ENCODE measurements at places on chromosomes 3 and 15. TPM values are rescaled to one million over a fixed set of nuclear protein-coding genes. Genes with fewer than 3 reads are reported as not detected.

The GOLGA8J gene
- total RNA-seq: 0.22 TPM

The SKIL gene
- total RNA-seq: 47.9 TPM

The GOLGA8H gene
- not detected for total RNA-seq

- H3K36me3 ChIP-seq: no peaks in the 10 kb centered on the region
- no peak overlapping the region for H3K27ac ChIP-seq
- H3K4me1 ChIP-seq: no peaks in the 10 kb centered on the region
- no peak overlapping the region for H3K4me3 ChIP-seq
Observed at GRCh38 chr15:68316061-68316804, 38.7 kb downstream of the FEM1B start.

The PLAAT1 gene
- total RNA-seq: 0.75 TPM

DNA sequence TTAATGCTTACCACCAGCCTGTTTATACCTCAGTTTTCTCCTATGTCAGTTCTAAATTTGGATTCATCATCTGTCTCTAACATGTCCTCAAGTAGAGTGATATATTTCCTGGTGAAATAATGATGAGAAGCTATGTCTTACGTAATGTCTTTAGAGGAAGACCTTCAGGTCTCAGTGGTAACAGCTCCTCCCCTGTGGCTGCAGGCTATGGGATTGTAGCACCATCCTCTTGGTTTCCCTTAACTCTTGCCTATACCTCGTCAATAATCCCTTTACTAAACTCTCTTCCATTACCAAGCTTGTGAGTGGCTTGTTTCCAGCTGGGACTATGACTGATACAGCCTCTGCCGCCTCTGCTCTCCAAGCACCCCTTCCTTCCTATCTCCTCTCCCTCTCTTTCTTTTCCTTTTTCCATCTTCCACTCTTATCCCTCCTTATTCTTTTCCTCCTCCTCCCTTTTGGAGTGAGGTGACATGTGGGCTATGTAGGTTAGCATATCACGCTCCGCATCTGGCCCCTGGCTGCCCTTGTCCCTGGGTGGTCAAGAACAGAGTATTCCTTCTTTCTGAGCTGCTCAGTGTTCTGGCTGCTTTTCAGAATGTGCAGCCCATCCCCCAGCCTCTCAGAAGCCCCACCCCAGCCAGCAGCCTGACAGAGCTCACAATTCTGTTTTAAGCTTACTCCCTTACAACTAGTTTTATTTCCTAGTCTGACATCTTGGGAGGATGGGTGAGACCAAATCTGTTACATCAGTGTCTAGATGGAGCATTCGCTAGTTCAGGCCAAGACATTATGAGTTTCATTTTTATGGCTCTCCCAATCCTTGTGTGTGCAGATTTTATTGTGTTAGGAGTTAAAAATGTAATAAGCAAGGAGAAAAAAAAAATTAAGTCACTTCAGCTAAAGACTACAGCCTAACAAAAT is 75.0 kb upstream of the RNU6-1 start:
- no peak overlapping the region for H3K4me3 ChIP-seq
- H3K27me3 ChIP-seq: no peaks in the 10 kb centered on the region
- DNase-seq: no peak
- H3K36me3 ChIP-seq: no peaks in the 10 kb centered on the region
- H3K4me1 ChIP-seq: no peaks in the 10 kb centered on the region

- H3K4me1 ChIP-seq: peaks cover 4% of the 10 kb centered on the region
- no peak overlapping the region for H3K27ac ChIP-seq
- H3K36me3 ChIP-seq: no peaks in the 10 kb centered on the region
- H3K27me3 ChIP-seq: no peaks in the 10 kb centered on the region
Observed at GRCh38 chr3:129228891-129229585, 20.4 kb upstream of the COPG1 start.

The CNTN4 gene
- 5.7 TPM for total RNA-seq

The CHRD gene
- total RNA-seq: 0.06 TPM

DNA sequence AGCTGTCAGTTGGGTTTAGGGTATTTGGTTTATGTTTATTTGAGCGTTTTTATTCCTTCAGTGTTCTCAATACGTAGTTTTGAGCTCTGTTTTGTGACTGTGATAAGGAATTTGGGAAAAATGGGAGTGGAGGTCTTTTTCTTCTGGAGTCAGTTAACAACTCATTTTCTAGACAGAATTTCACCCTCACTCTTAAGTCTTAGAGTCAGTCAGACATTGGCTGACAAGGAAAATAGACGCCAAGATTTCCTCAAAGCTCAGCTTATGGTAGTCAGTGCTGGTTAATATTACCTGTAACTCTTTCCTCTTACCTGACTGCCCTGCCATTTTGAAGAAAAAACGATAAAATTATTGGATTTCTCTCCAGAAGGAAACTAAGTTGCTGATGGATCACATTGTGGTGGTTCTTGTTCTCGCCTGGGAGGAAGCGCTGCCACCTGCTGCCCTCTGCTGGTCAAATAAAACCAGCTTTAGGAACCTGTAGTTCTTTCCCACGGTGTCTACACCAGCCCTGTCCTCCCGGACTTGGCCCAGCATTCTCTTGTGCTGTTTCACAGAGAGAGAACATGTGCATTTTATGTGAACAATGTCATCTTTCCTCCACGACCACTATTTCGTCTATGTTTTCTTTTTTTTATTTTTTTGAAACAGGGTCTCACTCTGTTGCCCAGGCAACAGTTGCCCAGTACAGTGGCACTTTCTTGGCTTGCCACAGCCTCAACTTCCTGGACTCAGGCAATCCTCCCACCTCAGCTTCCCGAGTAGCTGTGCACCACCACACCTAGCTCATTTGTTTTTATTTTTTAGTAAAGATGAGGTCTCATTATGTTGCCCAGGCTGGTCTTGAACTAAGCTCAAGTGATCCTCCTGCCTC is 41.4 kb upstream of the UMPS start:
- H3K4me3 ChIP-seq: no peak overlapping the region
- no peak overlapping the region for H3K27ac ChIP-seq
- H3K4me1 ChIP-seq: peaks cover 8% of the 10 kb centered on the region
- DNase-seq: peak; percentile 88

DNA sequence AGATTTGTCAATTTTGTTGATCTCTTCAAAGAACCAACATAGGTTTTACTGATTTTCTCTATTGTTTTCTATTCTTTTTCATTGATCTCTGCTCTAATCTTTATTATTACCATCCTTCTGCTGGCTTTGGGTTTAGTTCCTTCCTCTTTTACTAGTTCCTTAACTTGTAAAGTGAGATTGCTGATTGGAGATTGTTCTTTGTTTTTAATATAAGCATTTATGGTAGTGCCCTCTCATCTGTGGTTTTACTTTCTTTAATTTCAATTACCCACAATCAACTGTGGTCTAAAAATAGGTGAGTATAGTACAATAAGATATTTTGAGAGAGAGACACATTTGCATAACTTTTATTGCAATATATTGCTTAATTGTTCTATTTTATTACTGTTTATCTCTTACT is 13.2 kb upstream of the CLRN1 start:
- no peak overlapping the region for H3K4me3 ChIP-seq
- H3K27ac ChIP-seq: no peak overlapping the region
- no peaks in the 10 kb centered on the region for H3K4me1 ChIP-seq
- no peaks in the 10 kb centered on the region for H3K36me3 ChIP-seq

- no peaks in the 10 kb centered on the region for H3K27me3 ChIP-seq
- H3K36me3 ChIP-seq: peaks cover 59% of the 10 kb centered on the region
- no peak overlapping the region for H3K4me3 ChIP-seq
- peak; percentile 63 for DNase-seq
- peaks cover 41% of the 10 kb centered on the region for H3K4me1 ChIP-seq
Observed at GRCh38 chr15:48336940-48337339, 5.7 kb downstream of the DUT start.

The LRTM1 gene
- total RNA-seq: not detected

- DNase-seq: no peak
- H3K27me3 ChIP-seq: peaks cover 33% of the 10 kb centered on the region
- H3K4me1 ChIP-seq: no peaks in the 10 kb centered on the region
- no peak overlapping the region for H3K4me3 ChIP-seq
Observed at GRCh38 chr15:88300861-88301260, 44.3 kb upstream of the NTRK3 start.

DNA sequence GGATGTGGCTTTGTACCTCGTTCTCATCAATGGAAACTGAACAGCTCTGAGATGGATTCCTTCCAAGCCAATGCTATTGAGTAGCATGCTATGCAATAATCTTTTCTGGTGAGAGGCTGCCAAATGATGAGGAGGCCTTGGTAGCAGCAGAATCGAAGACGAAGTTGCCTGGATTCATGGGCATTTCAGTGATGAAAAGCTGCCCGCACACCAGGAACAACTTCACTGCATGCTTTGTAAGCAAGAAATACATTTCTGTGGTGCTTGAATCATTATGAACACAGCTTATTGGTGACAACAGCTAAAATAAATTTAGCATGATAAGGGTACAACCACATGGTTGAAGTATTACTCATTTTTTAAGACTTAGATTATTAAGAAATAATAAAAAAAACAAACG is 246.8 kb upstream of the ROBO1 start:
- H3K36me3 ChIP-seq: no peaks in the 10 kb centered on the region
- DNase-seq: no peak
- H3K27ac ChIP-seq: no peak overlapping the region
- no peak overlapping the region for H3K4me3 ChIP-seq

The TMEM108 gene
- total RNA-seq: not detected

- no peak overlapping the region for H3K4me3 ChIP-seq
- no peak for DNase-seq
- H3K36me3 ChIP-seq: no peaks in the 10 kb centered on the region
- no peaks in the 10 kb centered on the region for H3K27me3 ChIP-seq
- H3K4me1 ChIP-seq: no peaks in the 10 kb centered on the region
Observed at GRCh38 chr15:34018021-34018645, 20.9 kb downstream of the AVEN start.

- no peak overlapping the region for H3K27ac ChIP-seq
- peaks cover 8% of the 10 kb centered on the region for H3K4me1 ChIP-seq
- no peak overlapping the region for H3K4me3 ChIP-seq
- H3K36me3 ChIP-seq: no peaks in the 10 kb centered on the region
Observed at GRCh38 chr3:160678292-160678842, 1.4 kb downstream of the ARL14 start.

DNA sequence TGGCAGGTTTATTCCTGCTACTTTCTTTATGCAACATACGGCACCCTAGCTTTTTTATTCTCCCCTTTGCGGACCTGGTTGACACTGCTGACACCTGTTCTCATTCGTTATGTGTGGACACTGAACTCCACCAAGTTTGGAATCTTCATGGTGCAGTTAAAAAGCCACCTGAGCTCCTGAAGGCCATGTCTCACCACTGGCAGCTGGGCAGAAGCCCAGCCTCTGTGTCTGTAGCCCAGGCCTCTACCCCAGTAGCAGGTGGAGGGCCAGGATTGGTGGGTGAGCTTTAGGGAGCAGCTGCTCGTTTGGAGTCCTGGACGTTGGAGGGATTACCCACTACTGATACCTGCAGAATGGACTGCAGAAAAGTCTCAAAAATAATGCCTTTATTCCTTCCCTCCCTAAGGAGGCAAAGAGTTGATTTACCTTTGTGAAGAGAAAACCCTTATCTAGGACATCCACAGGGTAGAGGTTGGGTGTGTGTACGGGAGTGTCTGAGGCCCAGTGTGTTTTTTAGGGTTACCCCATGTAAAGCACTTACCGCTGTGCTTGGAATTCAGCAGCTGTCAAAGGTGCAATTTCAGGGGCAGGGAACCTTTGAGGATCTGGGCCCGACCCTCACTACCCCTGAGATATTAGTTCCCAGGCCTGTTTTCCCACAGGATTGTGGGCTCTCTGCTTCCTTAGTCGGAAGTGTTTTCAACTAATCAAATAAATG is 637 bp upstream of the CCNDBP1 start:
- H3K27me3 ChIP-seq: no peaks in the 10 kb centered on the region
- no peak for DNase-seq
- H3K4me1 ChIP-seq: no peaks in the 10 kb centered on the region
- no peaks in the 10 kb centered on the region for H3K36me3 ChIP-seq

The TP63 gene
- total RNA-seq: 4.9 TPM

DNA sequence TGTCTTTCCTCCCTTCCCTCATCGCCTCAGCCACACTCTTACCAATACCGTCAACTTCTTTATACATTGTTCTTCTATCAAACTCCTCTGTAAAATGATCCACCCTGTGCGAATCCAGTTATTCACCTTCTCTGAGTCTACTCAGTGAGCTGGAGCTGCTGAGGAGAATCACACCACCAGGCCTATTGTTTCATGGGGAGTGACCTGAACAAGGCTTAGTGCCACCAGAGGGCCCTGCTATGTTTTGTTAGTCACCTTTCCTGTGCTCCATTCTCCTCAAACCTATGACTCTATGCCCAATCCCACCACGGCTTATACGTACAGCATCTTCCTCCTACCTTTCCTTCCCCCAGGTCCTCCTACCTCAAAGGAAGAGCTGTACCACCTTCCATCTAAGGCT is 50.4 kb upstream of the MED12L start:
- no peaks in the 10 kb centered on the region for H3K4me1 ChIP-seq
- H3K27ac ChIP-seq: no peak overlapping the region
- DNase-seq: no peak
- H3K4me3 ChIP-seq: no peak overlapping the region

GRCh38 chr3:66565301-66565700 is 64.5 kb upstream of the LRIG1 start:
- H3K27ac ChIP-seq: no peak overlapping the region
- no peaks in the 10 kb centered on the region for H3K27me3 ChIP-seq
- DNase-seq: no peak
- no peak overlapping the region for H3K4me3 ChIP-seq
- H3K36me3 ChIP-seq: no peaks in the 10 kb centered on the region

DNA sequence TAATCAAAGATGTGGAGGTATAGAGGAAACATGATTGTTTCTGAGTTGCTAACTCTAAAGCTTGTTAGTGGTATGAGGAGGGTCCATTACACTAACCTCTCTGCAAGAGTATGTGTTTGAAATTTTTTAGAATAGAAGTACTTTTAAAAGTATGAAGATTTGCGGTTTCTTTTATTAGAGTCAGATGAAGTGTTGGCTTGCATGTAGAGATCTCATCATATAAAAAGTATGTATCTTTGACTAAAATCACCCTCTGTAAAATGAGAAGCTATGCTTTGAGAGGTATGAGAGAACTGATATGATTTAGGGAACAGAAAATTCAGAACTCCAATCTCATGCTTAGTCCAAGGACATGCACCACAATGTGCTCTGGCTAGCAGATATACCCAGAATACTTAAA is 140.4 kb upstream of the MBNL1 start:
- no peaks in the 10 kb centered on the region for H3K27me3 ChIP-seq
- DNase-seq: no peak
- H3K4me1 ChIP-seq: no peaks in the 10 kb centered on the region
- H3K27ac ChIP-seq: no peak overlapping the region
- H3K36me3 ChIP-seq: no peaks in the 10 kb centered on the region

- H3K4me1 ChIP-seq: no peaks in the 10 kb centered on the region
- H3K36me3 ChIP-seq: no peaks in the 10 kb centered on the region
- H3K27me3 ChIP-seq: no peaks in the 10 kb centered on the region
Observed at GRCh38 chr3:139564294-139564861, 24.8 kb upstream of the RBP1 start.

The SLC15A2 gene
- total RNA-seq: 33.3 TPM
